GF-D8 (cell line): ENCODE measurements at places on chromosomes 3 and 15.

- no peak for DNase-seq
Observed at GRCh38 chr15:93997071-93997658, 234.2 kb upstream of the MCTP2 start.

- no peak for DNase-seq
Observed at GRCh38 chr3:65233561-65233960, 545.8 kb upstream of the ADAMTS9 start.

- DNase-seq: no peak
Observed at GRCh38 chr3:57787867-57788623, 31.9 kb downstream of the SLMAP start.

- DNase-seq: no peak
Observed at GRCh38 chr15:83413054-83413719, 34.0 kb upstream of the SH3GL3 start.

GRCh38 chr15:71092056-71092600 is 23.1 kb upstream of the THSD4 start:
- DNase-seq: no peak

GRCh38 chr15:78438619-78439285 is 736 bp downstream of the IREB2 start:
- no peak for DNase-seq

- DNase-seq: no peak
Observed at GRCh38 chr15:28002136-28002861, 96.8 kb downstream of the OCA2 start.

DNA sequence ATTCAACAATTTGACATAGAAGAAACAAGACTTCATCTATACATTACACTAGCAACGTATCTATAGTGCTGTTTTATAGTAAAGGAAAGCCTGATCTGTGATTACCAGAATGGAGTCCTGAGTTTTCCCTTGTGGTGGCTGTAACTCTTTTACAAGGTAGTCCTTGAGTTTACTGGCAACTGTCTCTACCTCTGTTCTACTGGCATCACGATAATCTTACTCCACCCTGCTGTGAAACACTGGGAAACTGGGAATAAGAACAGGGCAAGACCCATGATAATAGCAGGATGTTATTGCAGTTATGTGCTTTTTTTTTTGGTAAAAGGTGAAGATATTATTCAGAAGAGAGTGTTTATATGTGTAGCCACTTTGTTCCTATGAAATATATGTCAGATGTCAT is 12.4 kb upstream of the HHLA2 start:
- no peak for DNase-seq
